ENCODE measurements at places on chromosomes 2 and 18. TPM values are rescaled to one million over a fixed set of nuclear protein-coding genes. Genes with fewer than 3 reads are reported as not detected.

DNA sequence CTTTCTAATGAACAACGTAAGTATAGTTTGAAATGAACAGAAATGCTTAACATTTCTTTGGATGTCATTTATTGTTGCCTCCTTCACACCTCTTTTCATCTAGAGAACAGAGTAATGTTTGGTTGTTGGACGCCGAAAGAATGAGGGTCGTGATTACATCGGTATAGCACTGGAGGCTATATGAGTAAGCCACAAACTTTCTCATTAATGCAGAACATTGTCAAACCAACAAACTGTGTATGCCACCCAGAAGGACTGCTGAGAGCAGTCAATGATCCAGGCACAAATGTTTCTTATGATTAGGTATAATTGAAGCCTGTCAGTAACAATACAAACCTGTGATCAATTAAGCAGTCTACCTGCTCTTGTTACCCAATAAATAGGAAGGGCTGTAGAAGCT is 1494.7 kb upstream of the NXPH2 start:
- no peak for DNase-seq
- no peak overlapping the region for H3K4me3 ChIP-seq
- H3K4me1 ChIP-seq: no peaks in the 10 kb centered on the region
- H3K27me3 ChIP-seq: no peaks in the 10 kb centered on the region
- H3K27ac ChIP-seq: no peak overlapping the region
- no peaks in the 10 kb centered on the region for H3K36me3 ChIP-seq

SPR gene
- 3.9 TPM for polyA plus RNA-seq

DNA sequence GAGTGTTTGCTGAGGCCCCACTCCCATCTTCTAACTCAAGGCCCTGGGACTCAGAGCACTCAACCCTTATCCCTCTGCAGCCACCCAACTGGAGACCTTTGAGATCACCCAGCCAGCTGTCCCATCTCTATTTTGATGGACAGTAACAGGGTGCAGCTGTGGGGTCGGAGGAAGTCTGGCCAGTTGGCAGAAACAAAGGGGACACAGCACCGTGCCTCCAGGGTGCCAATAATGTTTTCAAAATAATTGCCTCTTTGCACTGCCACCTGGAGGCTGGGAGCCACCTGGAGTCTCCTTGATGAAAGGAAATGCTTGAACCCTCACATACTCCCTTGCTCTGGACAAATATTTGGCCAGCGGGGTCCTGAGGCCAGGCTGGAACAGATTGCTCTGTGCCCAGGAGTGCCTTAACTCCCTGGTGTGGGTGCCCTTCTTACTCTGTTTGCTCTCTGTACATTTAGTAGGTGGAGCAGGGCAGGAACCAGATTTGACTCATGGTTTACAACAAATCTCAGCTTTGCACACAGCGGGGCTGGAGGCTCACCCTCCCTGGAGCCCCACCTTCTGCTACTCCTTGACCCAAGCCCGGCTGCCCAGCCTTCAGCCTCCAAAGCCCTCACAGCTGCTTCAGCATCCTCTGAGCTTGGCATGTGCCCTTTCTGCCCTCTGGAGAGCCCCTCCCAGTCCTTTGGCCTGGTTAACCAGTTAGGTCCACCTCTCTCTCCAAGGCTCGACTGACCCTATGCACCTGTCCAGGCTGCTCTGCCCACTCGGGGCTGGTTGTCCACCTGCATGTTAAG is 17.2 kb downstream of the MAL start:
- H3K27me3 ChIP-seq: no peaks in the 10 kb centered on the region
- no peaks in the 10 kb centered on the region for H3K36me3 ChIP-seq
- no peak overlapping the region for H3K4me3 ChIP-seq

- H3K4me1 ChIP-seq: no peaks in the 10 kb centered on the region
- no peak for DNase-seq
- H3K36me3 ChIP-seq: no peaks in the 10 kb centered on the region
- H3K4me3 ChIP-seq: no peak overlapping the region
Observed at GRCh38 chr18:63878343-63878742, 9.2 kb upstream of the SERPINB2 start.

All from GM12878 (cell line).